ENCODE measurements at places on chromosomes 1 and 21. TPM values are rescaled to one million over a fixed set of nuclear protein-coding genes. Genes with fewer than 3 reads are reported as not detected.

GRCh38 chr1:111471012-111471411 is 2.8 kb upstream of the C1orf162 start:
- H3K4me1 ChIP-seq, result no peaks in the 10 kb centered on the region
- H3K4me3 ChIP-seq, result no peak overlapping the region
- DNase-seq, result no peak

GRCh38 chr1:234734869-234735268 is 124.9 kb upstream of the IRF2BP2 start:
- H3K4me3 ChIP-seq, result no peak overlapping the region
- H3K4me1 ChIP-seq, result peaks cover 20% of the 10 kb centered on the region
- H3K36me3 ChIP-seq, result no peaks in the 10 kb centered on the region
- DNase-seq, result no peak

DNA sequence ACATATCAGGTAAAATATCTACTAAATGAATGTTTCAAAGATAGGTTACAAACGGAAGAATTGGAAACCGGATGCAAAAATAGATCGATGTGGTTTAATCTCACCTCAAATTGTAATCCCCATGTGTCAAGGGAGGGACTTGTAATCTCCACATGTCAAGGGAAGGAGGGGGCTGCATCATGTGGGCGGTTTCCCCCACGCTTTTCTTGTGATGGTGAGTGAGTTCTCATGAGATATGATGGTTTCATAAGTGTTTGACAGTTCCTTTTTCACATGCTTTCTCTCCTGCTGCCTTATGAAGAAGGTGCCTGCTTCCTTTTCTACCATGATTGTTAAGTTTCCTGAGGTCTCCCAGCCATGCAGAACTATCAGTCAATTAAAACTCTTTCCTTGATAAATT is 408.7 kb upstream of the TMPRSS15 start:
- no peaks in the 10 kb centered on the region for H3K27me3 ChIP-seq
- no peaks in the 10 kb centered on the region for H3K36me3 ChIP-seq
- no peak overlapping the region for H3K27ac ChIP-seq

DNA sequence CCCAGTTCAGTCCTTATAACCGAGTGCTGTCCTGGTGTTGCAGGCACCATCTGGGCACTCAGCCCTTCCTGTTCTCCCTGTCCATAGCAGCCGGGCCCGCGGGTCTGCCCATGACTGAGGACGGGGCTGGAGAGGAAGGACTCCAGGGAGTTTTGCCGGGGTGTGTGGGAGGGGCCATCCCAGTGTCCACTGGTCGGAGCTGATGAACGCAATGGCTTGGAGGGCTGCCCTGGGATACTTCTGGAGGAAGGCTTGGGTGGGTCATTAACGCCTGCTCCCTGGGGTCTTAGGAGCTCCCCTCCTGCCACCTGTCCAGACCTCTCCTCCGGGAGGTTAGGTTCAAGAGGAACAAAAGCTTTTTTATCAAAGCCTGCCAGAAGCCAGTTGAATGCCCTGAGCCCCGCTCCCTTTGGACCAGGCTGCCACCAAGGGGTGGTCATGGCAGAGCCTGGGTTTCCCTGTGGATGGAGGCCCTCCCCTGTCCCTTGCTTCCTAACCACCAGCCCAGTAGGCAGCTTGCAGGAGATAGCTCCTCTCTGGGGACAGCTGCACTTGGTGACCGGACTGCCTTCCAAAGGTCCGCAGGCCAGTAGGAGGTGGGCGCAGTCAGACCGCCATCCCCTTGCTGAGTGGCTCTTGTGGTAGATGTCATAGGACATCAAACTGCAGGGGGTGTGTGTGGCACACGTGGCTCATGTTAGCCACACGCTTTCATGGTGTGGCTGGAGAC is 61.3 kb downstream of the TRIM11 start:
- H3K4me1 ChIP-seq, result no peaks in the 10 kb centered on the region
- H3K4me3 ChIP-seq, result no peak overlapping the region

DNA sequence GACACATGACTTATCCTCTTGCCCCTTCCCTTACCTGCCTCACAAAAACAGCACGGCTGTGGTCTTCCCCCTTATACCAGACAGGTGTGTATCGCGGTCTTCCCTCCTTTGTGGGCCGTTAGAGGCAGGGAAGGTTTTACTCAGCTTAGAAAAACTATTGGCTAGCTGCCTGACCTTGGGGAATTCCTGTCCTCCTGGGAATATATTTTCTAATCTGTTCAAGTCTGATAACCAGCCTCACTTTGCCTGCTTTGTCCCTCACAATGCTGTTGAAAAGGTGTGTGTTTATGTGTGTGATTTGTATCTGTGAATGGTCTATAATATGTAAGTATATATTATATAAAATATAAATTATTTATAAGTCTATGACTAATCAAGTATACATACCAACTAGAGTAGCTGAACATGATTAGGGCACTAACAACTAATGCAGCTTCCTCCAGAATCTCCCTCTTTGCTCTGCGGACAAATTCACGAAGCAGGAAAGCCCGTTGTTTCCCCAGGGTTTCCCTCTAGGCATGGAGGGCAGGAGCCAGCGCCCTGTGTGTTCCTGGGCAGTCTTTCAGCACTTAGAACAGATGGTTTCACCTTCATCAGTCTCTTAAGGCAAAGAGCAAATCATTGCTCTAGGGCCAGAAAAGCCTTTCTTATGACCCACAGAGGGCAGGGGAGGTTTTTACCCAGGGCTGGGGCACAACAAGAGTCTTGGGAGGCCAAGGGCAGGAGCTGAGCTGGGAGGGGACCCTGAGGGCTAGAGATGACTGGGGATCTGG is 25.6 kb downstream of the SLC26A9 start:
- H3K4me1 ChIP-seq, result peaks cover 17% of the 10 kb centered on the region
- H3K4me3 ChIP-seq, result no peak overlapping the region
- H3K36me3 ChIP-seq, result no peaks in the 10 kb centered on the region
- DNase-seq, result no peak
- no peak overlapping the region for H3K27ac ChIP-seq

- no peak overlapping the region for H3K27ac ChIP-seq
- peaks cover 5% of the 10 kb centered on the region for H3K4me1 ChIP-seq
- no peaks in the 10 kb centered on the region for H3K36me3 ChIP-seq
- no peaks in the 10 kb centered on the region for H3K27me3 ChIP-seq
- H3K4me3 ChIP-seq, result no peak overlapping the region
- peak; percentile 63 for DNase-seq
Observed at GRCh38 chr1:41399145-41399795, 38.0 kb downstream of the FOXO6 start.

DNA sequence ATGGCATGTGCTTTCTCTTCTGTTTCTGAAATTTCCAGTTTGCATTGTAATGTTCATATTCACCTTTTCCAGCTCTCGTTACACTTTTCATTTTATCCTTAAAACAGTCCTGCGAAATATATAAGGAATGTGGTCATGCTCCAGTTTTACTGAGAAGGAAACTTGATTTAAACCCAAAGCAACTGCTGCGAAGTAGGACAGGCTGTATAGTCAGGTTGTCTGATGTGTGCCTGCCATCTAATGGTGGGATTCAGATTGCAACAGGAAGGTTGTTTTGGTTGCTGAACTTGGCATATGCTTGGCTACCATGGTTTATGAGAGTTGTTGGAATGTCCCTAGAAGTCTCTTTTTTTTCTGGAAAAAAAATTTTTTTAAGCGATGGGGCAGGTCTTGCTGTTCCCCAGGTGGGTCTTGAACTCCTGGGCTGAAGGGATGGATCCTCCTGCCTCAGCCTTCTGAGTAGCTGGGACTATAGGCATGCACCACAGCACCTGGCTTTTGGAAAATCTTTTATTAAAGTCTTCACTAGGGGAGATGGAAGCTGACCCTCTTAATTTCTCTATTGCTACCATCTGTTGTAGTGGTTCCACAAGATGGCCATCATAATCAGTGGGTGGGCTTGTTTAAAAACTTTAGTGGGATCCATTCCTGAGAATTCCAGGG is 86.9 kb downstream of the UCK2 start:
- H3K4me3 ChIP-seq, result no peak overlapping the region
- H3K36me3 ChIP-seq, result peaks cover 15% of the 10 kb centered on the region
- no peaks in the 10 kb centered on the region for H3K27me3 ChIP-seq
- H3K27ac ChIP-seq, result no peak overlapping the region
- H3K4me1 ChIP-seq, result no peaks in the 10 kb centered on the region

- H3K36me3 ChIP-seq, result peaks cover 4% of the 10 kb centered on the region
- no peaks in the 10 kb centered on the region for H3K4me1 ChIP-seq
- H3K27ac ChIP-seq, result no peak overlapping the region
- no peaks in the 10 kb centered on the region for H3K27me3 ChIP-seq
- no peak for DNase-seq
Observed at GRCh38 chr21:32447224-32447623, 34.7 kb downstream of the EVA1C start.

Gene OR2T33
- 0.07 TPM for polyA plus RNA-seq

Gene DUSP10
- 6.8 TPM for polyA plus RNA-seq

Gene FUCA1
- 35.2 TPM for polyA plus RNA-seq

Data from SK-N-SH (cell line).